CD4-positive, alpha-beta T cell treated with Interleukin-12 subunit alpha and Interleukin-12 subunit beta, for 1 hour (primary cell): ENCODE measurements at places on chromosomes 4 and X.

DNA sequence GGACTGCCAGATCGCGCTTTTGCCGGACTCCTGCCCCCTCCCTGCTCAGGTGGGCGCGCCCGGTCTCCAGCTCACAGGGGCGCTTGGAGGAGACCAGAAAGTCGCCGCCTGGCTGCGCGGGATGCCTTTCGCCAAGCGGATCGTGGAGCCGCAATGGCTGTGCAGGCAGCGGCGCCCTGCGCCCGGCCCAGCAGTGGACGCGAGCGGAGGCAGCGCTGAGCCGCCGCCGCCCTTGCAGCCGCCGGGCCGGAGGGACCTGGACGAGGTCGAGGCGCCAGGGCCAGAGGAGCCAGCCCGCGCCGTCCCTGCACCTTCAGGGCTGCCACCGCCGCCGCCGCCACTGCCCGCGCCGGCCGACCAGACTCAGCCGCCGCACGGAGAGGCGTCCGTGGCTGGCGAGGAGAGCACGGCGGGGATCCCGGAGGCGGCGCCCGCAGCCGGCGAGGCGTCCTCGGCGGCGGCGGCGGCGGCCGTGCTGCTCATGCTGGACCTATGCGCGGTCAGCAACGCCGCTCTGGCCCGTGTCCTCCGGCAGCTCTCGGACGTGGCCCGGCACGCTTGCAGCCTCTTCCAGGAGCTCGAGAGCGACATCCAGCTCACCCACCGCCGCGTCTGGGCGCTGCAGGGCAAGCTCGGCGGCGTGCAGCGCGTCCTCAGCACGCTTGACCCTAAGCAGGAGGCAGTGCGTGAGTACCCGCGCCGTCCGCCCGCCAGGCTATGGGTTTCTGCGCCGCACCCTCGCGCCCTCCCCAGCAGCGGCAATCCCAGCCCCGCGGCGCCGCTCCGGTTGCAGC lies 834 bp downstream of the NHS start:
- DNase-seq = no peak

GRCh38 chr4:122797405-122798094 lies 29.1 kb upstream of the FGF2 start:
- DNase-seq = no peak

GRCh38 chrX:12013211-12013618 lies 125.1 kb upstream of the FRMPD4 start:
- no peak for DNase-seq

DNA sequence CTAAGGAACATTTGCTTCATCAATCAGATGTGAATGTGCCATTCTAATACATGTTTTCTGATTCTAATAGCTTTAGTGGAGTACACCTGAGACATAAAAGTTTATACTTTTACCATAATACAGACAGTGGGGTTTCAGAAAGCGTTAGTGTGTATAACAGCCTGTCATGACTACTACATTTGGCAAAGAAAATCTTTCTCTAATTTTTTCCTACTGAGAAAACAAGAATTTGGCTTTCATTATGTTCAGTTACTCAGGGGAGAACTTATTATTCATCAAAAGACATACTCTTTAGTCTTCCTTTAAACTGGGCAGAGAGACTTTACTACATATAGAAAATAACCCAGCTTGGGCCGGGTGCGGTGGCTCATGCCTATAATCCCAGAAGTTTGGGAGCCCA lies 104.9 kb downstream of the PCDH18 start:
- DNase-seq = no peak

- no peak for DNase-seq
Observed at GRCh38 chrX:121949041-121949760, 901.8 kb downstream of the GLUD2 start.
